ENCODE measurements at places on chromosomes 12 and 14. TPM values are rescaled to one million over a fixed set of nuclear protein-coding genes. Genes with fewer than 3 reads are reported as not detected.

The ANO4 gene
- 0.85 TPM for total RNA-seq

The JPH4 gene
- not detected for total RNA-seq

The NOC4L gene
- 12.1 TPM for total RNA-seq

The CBLN3 gene
- total RNA-seq = 1.0 TPM

The GYS2 gene
- total RNA-seq = not detected

The GPR84 gene
- under 0.01 TPM for total RNA-seq

The CAPS2 gene
- under 0.01 TPM for total RNA-seq

The PGF gene
- 252 TPM for total RNA-seq

The POTEG gene
- not detected for total RNA-seq

The CIROP gene
- total RNA-seq = not detected

The MUCL1 gene
- total RNA-seq = not detected

The KIF5A gene
- total RNA-seq = 0.17 TPM

The TTC6 gene
- total RNA-seq = not detected

The GCH1 gene
- 13.4 TPM for total RNA-seq

The AKAP3 gene
- 0.85 TPM for total RNA-seq

The NACA gene
- 1,174 TPM for total RNA-seq

The DNAJC22 gene
- total RNA-seq = 1.1 TPM

The RASSF8 gene
- 98.0 TPM for total RNA-seq

The TAS2R8 gene
- total RNA-seq = not detected

The EID3 gene
- total RNA-seq = 5.4 TPM

The NEUROD4 gene
- not detected for total RNA-seq

The A2M gene
- total RNA-seq = 14.0 TPM

The POLE gene
- 39.7 TPM for total RNA-seq

The SPATA7 gene
- total RNA-seq = 8.8 TPM

Measured in dermis blood vessel endothelial cell (primary cell).